AG04449 (cell line): ENCODE measurements at places on chromosomes 5 and 9.

GRCh38 chr9:20382460-20383071, 239.7 kb downstream of the MLLT3 start:
- DNase-seq: peak; percentile 41

- no peak for DNase-seq
These were observed 66.0 kb upstream of the KLF9 start for GRCh38 chr9:70480405-70480980.

GRCh38 chr5:31477516-31477915, 54.4 kb downstream of the DROSHA start:
- DNase-seq: no peak

DNA sequence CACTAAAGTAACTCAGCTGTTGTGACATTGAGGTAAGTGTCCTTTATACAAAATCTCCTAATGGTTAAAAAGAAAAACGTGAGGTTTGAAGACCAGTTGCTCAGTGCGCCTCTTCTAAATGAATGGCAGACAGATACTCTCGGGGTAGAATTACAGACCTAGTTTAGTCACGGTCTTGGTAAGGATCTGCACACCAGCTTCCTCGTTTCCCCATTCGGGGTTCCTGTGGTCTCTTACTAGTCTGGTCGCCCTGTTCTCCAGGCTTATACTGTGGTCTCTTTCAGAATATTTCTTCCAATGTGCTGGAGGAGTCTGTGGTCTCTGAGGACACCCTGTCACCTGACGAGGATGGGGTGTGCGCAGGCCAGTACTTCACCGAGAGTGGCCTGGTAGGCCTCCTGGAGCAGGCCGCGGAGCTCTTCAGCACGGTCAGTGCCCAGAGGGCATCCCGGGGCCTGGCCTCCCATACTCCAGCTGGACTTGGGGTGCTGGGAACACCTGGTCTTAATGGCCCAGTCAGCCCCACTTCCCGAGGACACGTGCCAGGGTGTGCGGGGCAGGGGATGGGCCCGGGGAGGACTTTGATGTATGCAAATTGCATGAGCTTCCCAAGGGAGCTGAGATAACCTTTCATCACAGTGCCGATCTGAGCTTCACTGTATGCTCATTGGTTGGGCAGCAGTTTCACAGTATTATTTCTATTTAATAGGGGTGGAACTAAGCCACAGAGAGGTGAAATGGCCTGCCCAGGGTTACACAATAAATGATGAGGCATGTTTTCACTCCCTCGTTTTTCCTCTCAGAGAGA, 224.5 kb downstream of the DOCK8 start:
- no peak for DNase-seq

- no peak for DNase-seq
These were observed 193.8 kb downstream of the GADD45G start for GRCh38 chr9:89798547-89799120.

- DNase-seq: no peak
These were observed 84.3 kb downstream of the SMIM23 start for GRCh38 chr5:171869956-171870355.

DNA sequence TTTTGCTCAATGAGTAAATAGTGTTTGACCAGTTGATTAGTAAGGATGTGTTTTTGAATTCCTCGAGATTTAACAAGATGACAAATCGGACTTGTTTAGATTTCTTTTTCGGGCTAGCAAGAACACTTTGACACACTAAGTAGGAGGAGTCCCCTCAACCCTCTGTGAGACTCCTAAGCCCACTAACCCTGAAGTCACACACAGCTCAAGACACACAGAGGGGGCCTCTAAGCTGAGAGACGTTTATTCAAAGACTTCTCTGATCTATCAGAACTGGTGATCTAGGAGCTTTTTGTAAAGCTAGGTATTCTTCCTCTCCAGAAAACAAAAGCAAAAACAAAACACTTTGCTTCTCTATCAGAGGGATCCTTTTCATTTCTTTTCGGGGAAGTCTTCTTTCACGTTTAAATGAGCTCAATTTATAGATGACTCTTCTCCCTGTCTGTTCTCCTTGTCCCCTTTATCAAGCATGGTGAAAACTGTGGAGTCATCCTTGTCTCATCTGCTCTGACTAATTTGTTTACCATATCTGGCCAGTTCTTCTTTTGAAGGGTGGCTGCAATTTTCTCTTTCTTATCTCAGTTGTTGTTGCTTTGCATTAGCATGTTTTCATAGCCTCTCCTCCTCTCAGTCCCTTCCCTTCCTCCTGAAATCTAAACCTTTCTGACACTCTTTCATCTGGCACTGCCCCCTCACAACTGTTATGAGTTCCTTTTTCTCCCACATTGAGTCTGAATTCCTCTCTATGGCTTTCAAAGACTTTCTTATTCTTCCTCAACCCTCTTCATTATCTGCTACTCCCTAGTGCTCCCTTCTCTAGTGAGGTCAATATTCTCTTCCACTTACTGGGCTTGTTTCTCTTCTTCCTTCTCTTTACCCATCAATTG, 68.5 kb upstream of the RAI14 start:
- peak; percentile 47 for DNase-seq

- DNase-seq: no peak
These were observed 28.7 kb downstream of the ANKRD33B start for GRCh38 chr5:10592601-10593000.

DNA sequence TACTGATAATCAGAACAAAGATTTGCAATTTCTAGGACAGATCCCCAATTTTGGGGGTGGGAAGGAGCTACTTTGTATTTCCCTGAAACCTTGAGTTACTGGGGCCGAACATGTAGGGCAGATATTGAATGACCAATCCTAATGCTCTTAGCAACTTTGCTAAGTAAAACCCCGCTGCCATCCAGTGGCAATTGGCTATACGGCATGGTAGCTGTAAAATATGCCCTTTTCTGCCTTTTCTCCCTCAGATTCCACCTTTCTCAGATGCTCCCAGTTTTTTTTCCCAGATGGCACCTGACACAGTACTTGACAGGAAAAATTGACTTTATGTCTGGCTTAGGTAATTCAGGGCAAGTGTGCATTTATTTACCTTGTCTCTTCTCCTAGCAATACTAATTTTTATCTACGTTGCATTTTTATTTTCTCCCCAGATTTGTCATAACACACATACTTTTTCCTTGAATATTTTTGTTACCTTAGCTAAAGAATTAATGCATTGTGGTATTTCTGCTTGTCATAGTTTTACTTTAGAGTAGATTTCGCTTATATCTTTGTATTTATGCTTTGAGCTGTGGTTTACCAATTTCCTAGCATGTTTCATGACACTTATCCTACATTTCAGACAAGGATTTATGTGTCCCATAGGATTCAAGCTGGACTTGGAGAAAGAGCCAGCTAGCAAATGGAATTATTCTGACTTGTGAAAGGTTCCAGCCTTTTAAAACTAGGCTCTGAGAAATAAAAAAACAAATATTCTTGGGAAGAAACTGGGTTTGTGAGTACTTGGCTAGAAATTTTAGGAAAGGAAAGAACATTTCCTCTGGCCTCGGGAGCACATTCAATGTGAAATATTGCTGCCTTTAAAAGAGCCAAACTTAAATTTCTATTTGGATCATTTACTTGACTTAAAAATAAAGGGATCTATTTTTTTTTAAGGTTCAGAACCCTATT, 37.4 kb downstream of the PIK3R1 start:
- DNase-seq: no peak

- DNase-seq: no peak
These were observed 55.0 kb downstream of the IPPK start for GRCh38 chr9:92614763-92615461.

DNA sequence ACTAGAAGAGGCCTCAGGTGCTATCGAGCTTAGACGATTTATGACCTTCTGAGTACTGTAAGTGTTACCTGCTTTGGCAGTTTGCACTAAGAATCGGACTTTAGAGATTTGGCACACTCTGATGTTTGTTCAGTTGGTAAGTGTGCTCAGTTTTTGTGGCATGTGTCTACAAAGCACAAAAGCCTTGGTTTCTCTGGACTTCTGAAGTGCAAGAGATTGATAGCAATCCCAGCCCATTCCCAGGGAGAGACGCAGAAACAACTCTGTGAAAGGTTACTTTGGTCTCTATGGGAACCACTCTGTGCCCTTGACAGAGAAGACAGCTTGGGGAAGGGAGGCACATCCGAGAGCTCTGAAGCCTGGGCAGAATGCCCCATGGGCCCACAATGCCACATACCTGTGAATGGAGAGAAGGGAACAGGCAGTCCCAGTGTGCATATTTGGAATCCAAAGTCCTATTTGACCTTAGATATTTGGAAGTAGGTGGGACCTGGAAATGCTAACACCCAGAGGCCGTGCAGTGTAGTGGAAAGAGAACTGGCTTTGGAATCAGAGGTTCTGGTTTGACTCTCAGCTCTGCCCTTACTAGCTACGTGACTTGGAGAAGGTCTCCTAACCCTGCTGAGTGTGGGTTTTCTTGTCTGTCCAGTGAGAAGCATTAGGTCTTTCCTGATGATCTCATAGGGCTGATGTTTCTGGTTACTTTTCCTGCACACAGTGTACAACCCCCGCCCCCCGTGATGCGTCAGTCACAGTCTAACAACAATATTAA, 194.3 kb upstream of the VLDLR start:
- DNase-seq: no peak

DNA sequence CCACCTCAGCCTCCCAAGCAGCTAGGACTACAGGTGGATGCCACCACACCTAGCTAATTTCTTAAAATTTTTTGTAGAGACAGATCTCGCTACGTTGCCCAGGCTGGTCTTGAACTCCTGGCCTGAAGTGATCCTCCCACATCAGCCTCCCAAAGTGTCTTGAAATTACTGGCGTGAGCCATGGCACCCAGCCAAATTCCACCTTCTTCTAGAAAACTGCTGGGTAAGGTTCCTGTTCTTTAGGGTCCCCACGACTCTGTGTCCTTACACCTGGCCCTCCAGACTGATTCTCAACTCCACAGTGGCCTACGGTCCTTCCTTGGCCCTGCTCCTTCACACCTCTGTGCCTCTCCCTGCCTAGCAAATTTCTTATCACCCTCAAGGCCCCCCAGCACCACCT, 1.9 kb downstream of the MAPK9 start:
- no peak for DNase-seq

DNA sequence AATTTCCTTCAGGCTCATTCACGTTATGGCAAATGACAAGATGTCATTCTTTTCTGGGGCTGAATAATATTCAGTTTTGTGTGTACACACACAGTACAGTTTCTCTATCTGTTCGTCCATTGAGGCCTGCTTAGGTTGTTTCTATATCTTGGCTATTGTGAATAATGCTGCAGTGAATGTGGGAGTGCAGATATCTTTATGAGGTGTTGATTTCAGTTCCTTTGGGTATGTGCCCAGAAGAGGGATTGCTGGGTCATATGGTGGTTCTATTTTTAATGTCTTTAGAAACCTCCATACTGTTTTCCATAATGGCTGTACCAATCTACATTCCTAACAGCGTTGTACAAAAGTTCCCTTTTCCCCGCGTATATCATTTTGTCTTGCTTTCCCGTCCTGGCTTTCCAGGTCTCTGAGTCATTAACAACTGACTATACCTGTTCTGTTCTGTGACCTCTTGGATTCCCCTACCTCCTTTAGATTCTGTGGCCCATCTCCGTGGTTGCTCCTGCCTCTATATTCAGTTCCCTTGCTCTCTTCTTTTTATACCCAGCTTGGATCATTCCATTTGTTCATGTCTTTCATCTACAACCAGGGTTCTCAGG, 6.8 kb downstream of the SNX30 start:
- DNase-seq: no peak
